Stimulated activated CD4-positive, alpha-beta T cell treated with anti-CD3 and anti-CD28 coated beads, TNF-alpha, amount 100 ng/mL, for 48 hours (primary cell): ENCODE measurements at places on chromosomes 11 and 22.

DNA sequence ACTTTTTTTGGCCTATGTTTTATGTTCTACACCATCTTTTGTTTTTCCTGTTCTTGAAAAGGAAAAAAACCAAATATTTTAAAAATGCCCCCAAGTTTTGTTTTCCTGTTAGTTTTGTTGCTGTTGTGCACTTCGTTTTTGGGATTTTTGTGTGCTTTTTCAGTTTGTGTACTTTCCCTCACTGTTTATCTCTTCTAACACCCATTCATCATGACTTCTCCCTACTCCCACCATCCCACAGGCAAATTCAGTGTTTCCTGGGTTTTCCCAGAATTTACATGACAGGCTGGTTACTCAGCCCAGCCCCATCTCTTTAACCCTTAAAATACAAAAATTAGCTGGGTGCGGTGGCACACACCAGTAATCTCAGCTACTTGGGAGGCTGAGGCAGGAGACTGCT lies 15.6 kb downstream of the TMEM123 start:
- no peak for DNase-seq

- no peak for DNase-seq
Measured at GRCh38 chr22:26979294-26979693, 321.9 kb downstream of the MIAT start.

DNA sequence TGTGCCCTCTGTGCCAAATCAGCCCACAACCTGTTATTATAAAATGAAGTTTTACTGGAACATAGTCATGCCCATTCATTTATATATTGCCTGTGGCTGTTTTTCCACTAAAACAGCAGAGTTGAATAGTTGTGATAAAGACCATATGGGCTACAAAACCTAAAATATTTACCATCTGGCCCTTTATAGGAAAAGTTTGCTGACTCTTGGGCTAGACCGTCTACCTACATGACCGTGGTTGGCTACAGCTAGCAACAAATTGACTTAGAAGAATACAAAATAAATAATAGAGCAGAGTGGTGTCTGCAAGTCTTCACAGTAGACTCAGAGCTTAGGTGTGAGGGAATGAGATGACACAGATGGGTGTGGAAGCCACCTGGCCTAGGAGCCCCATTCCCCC lies 11.2 kb upstream of the IL18BP start:
- no peak for DNase-seq

DNA sequence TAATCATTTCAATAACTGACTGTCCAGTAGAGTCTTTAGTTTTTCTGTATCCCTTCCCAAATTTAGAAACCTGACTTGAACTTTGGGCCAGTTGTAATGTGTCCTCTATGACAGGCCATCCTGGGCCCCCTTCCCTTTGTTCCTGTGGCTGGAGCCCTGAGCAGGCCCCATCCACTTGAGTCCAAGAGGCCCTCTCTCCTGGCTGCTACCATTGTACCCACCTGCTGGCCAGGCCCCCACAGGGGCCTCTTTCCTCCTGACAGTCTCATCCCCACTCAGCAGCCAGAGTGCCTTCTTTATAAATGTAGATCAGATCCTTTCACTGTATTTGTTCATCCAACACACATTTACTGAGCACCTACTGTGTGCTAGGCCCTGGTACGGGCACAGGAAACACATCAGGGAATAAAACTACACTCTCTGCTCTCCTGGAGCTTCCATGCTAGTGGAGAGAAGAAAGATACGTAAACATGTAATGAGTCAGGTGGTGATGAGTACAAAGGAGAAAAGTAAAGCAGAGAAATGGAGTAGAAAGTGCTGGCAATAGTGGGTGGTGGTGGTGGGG lies 2.7 kb upstream of the LRP5 start:
- DNase-seq, result no peak

DNA sequence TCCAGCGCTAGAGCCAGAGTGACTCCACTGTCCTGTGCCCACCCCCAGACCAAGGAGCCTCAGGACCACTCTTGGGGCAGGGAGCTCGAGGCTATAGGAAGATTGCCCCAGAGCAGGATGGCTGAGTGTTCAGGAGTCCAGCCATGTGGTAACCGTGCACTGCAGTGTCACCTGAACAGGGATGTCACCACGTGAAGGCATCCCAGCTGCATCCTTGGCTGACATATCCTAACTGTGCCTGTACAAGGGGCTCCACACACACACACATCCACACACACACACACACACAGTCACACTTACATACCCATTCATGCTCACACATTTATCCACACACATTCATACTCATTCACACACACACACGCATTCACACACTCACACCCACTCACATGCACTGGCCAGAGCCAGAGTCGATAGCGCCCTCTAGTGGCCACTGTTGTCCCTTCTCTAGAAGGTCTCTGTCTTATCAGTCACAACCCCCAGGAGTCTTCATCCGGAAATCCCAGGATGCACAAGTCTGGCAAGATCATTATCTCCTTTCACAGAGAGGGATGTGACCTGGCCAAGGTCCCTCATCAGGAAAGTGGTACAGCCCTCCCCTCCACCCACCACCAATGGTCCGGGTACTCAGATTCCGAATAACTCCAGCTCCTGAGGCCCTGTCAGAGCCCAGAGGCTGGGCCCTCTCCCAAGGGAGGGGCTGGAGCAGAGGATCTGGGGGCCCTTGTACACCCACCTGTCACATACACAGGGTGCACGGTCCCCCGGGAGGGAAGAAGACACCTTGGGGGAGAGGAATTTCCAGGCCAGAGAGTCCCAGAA lies 55.1 kb downstream of the IGLL5 start:
- DNase-seq, result peak; percentile 64

- DNase-seq, result no peak
Measured at GRCh38 chr22:24591286-24591830, 1.5 kb downstream of the LRRC75B start.

DNA sequence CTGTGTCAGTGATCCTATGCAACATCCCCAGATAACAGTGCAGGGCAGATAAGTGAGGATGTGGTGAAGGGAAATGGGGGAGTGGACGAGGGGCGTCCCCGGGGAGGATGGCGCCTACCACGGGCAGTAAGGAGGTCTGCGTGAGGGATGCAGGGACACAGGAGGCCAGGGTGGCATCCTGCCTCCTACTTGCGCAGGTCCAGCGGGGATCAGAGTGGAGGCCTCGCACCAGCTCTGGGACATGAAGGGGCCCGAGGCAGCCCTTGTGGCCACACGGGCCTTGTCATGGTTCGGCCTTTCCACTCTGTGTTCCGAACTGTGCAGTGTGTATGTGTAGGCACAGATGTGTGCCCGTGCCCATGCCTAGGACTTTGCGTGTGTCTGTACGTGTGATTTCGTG lies 1227.5 kb downstream of the BRD1 start:
- DNase-seq, result no peak

GRCh38 chr11:11382858-11383532 lies 29.9 kb upstream of the CSNK2A3 start:
- no peak for DNase-seq

GRCh38 chr11:80136991-80137390 lies 696.2 kb upstream of the TENM4 start:
- no peak for DNase-seq

DNA sequence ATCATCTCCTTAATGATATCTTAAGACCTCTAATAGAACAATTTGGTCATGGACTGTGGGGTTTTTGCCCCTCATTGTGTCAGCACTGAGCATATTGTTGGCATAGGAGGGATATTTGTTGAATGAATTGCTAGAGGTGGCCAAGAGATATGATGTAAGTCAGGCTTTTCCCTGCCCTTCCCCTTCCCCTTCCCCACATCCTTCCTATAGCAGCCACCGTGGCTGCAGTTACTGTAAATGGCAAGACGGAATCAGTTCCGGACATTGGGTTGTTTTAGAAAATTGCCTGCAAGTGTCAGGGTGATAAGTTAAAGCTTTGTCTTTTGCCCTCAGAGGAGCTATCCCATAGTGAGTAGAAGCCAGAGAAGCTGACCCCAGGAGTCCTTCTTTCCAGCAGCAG lies 23.0 kb downstream of the LIMK2 start:
- no peak for DNase-seq

GRCh38 chr22:19448076-19448607 lies 631 bp upstream of the C22orf39 start:
- no peak for DNase-seq

DNA sequence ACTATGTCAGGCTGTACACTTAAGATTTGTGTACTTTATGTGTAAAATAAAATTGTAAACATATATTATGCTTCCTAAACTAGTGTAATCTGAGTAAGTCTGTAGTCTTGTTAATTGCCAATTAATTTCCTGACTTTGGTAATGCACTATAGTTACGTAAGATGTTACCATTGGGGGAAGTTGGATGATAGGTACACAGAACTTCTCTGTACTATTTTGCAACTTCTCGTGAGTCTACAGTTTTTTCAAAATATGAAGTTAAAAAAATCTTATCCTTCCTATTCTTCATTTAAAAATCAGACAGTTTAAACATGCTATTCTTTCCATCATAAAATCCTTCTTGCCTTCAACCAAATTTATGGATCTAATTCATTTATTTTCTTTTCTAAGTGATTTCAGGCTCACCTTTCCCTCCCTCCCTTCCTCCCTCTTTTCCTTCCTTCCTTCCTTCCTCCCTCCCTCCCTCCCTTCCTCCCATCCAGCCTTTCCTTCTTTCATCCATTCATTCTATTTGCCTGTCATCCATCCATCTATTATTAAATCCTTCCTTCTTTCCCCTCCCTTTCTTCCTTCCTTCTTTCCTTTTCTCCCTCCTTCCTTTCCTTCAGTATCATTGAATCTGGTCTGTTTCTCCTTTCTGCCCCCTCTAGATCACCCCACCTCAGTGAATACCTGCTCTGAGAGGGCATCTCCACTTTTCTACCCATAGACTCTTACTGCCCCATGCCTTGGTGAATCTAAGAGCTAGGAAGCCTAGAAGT lies 22.1 kb upstream of the ASCC2 start:
- no peak for DNase-seq

DNA sequence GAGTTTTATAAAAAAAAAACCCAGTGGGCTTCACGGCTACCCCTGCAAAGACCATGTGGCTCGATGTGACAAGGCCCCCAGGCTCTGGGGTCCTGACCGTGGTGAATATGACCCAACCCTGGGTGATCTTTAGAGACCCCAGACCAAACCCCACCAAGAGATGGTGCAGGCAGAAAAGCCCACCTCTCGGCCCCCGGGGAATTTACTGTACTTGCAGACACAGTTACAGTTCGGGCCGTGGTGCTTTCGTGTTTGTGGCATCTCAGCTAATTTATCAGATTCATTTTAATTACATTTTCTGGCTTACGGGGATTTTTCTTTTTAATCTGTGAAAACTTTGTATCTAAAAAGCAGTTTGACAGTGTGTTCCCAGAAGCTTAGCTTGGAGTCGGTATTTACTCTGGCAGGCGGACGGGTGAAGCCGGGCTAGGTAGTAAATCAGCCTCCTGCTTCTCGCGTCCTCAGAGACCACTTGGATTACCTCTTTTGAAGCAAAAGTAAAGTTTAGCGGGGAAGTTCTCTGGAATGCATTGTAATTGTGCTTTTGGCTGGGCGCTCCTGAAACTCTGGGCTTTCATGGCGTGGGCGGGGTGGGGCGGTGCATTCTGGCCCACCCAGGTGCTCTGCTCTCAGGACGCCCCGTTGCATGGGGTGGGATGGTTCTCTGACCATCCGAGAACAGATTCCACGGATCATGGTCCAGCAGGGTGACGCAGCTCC lies 25.3 kb downstream of the ANO1 start:
- DNase-seq, result no peak

DNA sequence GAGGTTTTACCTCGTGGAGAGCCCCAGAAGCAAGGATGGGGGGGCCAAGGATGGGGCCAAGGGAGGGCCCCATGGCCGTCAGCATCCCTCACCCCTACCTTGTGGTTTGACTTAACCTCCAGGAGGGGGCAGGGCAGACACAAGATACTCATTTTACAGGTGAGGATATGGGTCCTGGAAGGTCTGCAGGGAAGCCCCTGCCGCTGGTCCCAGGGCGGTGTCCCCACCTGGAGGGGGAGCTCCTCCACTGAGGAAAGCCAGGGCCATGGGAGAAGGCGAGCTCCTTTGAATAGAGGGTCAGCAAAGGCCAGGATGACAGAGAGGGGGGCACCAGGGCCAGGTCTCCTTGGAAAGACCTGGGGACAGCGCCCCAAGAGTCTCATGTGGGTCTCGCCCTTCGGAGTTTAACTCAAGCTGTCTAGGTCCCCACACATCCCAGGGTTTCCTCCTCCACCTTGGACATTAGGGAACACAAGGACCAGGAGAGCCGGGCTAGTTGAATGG lies 5.9 kb upstream of the ADORA2A start:
- DNase-seq, result no peak

DNA sequence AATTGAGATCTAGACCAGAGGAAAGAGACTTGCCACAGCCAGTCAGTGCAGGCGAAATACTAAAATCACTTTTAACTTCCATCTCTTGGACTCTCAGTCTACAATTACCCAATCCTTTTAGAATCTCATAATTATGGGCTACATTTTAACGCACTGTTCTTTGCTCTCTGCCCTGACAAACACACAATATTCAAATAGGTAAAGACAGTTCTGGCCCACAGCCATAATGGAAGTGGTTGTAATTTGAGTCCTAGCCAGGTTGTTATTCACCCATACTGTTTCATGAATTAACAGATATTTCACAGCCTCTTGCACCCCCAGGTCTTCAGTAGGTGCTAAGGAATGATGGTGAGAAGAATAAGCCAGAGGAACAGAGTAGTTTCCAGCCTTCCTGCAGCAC lies 830 bp downstream of the C11orf97 start:
- no peak for DNase-seq

- no peak for DNase-seq
Measured at GRCh38 chr22:31504282-31504681, 7.9 kb downstream of the SFI1 start.

- DNase-seq, result no peak
Measured at GRCh38 chr11:26847977-26848376, 126.1 kb upstream of the SLC5A12 start.

DNA sequence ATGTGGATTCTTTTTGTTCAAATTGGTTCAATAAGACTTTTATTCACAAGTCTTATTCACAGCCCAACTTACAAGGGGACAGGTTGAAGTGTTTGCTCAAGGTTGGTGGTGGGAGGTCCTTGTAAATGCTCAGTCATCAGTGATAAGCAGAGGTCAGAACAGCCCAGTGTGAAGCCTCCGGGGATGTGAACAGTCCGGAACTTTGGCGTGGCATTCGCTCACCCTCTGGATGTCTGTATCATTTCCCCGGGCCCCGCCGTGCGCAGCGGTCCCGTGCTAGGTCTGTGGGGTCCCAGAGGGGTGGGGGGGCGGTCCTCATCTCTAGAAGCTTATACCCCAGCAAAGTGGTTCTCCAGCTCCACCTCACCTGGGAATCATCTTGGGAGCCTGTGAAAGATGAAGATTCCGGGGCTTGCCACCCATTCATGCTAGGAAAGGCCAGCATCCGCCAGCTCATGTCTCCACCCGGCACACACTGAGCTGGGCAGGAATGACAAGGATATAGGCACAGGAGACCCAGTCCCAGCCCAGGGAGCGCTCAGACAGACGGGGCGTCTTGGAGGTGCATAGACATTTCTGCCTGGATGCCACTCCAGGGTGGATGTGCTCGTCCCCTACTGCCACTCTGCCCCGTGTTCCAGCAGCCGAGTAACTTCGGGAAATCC lies 327.5 kb downstream of the TBC1D22A start:
- DNase-seq, result no peak

- no peak for DNase-seq
Measured at GRCh38 chr11:78444726-78445125, 27.1 kb upstream of the GAB2 start.
